Lung microvascular endothelial cell (primary cell): ENCODE measurements at places on chromosomes 5 and 9. TPM values are rescaled to one million over a fixed set of nuclear protein-coding genes. Genes with fewer than 3 reads are reported as not detected.

HTR1A gene
- total RNA-seq, result not detected in 2 replicates

GRCh38 chr9:95440447-95440846, 76.3 kb downstream of the PTCH1 start:
- no peak for DNase-seq

GRCh38 chr5:167205881-167206280, 1085.6 kb upstream of the WWC1 start:
- DNase-seq, result no peak

DNA sequence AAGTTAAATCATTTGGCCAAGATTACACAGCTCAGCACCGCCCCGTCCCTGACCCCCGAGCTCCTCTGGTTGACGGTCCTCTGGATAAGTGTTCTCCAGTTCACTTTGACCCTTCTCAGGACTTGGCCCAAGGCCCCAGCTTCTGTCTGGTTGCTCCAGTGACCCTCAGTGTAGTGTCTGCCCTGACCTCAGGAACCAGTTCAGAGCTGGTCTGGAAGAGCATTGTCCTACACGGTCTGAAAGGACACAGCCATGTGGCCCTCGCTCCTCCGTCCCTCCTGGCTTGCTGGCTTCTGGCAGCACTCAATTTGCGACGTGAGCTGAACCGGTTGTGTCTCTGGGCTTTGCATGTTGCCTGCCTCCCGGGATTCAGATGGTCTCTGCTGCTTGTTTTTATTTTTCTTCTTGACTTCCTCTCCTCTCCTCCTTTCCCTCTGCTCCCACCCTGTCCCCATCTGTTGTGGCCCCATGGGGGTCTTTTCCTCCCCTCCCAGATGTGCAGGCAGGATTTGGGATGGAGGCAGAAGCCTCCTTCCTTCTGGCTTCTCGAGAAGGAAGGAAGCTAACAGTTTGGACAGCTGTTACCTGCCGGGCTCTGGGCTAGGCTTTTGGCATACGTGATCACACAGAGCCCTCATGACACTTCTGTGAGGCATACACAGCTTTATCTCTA, 72.0 kb downstream of the PPARGC1B start:
- DNase-seq, result no peak

DNA sequence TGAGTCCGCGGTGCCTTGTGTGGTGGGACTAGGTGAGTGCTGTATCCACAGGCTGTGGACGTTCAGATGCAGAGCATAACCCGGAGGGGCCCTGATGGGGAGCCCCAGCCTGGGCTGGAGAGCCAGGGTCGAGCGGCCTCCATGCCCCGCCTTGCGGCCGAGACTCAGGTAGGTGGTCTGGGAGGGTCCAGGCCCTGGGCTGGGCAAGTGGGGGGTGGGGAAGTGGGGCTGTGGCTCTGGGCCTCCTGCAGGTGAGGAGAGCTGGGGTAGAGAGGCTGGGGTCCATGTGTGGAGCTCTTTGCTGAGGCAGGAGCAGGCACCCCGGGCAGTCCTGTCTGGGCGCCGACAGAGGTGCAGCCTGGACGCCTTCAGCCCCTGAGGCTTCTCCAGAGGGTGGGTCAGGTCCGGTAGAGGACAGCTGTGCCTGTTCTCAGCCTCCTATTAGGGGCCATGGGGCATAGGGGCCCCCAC, 241.1 kb downstream of the CACNA1B start:
- DNase-seq, result no peak

- DNase-seq, result no peak
These were observed 719.4 kb downstream of the SEMA5A start for GRCh38 chr5:8826508-8826907.

DNA sequence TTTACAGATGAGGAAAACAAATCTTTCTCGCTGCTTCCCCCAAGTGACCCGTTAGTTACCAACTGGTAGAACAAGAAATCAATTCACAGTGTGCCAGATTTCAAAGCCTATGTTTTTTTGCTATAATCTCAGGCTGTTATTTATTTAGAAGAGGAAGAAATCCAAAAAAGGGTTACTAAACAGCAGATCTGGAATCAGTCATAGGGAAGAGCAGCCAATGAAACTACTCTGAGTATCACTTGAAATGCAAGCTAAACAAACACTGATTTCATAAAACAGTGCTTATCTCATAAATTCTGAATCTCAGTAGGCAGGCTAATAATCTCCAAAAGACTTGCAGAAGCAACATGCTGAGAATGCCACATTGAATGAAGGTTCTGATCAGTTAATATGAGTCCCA, 829.5 kb upstream of the ACO1 start:
- DNase-seq, result no peak

DNA sequence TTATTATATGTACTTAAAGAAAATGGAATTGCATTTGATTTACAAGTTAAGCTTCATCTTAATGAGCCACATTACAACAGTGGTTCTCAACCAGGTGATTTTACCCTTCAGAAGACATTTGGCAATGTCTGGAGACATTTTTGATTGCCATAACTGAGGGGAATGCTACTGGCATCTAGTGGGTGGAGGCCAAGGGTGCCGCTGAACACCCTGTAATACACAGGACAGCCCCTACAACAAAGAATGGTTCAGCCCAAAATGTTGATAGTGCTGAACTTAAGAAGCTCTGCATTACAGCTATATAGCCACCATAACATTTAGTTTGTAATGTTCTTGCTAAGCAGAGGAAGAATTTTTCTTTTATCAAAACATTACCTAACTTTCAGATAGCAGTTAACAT, 103.1 kb downstream of the PAM start:
- no peak for DNase-seq
